ENCODE measurements at places on chromosomes 2 and 18. TPM values are rescaled to one million over a fixed set of nuclear protein-coding genes. Genes with fewer than 3 reads are reported as not detected.

- DNase-seq = no peak
These were observed 88.7 kb downstream of the TFCP2L1 start for GRCh38 chr2:121196132-121196848.

- DNase-seq = no peak
These were observed 29.9 kb upstream of the SCYGR2 start for GRCh38 chr2:227568852-227569169.

DNA sequence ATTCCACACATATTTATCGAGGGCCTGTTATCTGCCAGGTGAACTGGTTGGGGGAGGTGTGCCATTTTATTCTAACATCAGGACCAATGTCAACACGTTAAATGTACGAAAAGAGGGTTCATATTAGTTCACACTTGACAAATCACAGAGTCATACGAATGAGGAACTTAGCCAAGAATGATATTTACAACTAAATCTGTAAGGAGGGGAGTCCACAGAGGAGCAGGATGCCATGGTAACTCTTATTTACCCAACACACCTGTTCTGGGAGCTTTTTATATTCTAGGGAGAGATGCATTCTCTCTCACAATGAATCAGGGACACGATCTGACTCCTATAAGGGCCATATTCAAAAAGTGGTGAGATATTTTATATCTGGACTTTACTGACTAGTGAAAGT is 144.1 kb downstream of the CDC42EP3 start:
- DNase-seq = no peak

- DNase-seq = no peak
These were observed 58.8 kb downstream of the ST6GAL2 start for GRCh38 chr2:106827158-106827557.

GRCh38 chr2:195532628-195533271 is 124.3 kb upstream of the SLC39A10 start:
- no peak for DNase-seq

DNA sequence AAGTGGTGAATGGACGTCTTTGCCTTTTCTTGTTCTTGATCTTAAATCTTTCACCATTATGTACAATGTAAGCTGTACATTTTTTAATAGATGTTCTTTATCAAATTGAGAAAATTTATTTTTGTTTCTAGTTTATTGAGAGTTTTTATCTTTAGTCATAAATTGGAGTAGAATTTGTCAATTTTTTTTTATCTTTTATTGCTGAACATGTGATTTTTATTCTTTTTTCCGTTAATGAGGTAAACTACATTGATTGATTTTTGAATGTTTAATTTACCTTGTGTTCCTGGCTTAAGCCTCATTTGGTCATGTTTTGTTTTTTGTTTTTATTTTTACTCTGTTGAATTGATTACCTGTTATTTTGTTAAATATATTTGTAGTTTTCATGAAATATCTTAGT is 19.7 kb downstream of the KIAA1328 start:
- no peak for DNase-seq

DNA sequence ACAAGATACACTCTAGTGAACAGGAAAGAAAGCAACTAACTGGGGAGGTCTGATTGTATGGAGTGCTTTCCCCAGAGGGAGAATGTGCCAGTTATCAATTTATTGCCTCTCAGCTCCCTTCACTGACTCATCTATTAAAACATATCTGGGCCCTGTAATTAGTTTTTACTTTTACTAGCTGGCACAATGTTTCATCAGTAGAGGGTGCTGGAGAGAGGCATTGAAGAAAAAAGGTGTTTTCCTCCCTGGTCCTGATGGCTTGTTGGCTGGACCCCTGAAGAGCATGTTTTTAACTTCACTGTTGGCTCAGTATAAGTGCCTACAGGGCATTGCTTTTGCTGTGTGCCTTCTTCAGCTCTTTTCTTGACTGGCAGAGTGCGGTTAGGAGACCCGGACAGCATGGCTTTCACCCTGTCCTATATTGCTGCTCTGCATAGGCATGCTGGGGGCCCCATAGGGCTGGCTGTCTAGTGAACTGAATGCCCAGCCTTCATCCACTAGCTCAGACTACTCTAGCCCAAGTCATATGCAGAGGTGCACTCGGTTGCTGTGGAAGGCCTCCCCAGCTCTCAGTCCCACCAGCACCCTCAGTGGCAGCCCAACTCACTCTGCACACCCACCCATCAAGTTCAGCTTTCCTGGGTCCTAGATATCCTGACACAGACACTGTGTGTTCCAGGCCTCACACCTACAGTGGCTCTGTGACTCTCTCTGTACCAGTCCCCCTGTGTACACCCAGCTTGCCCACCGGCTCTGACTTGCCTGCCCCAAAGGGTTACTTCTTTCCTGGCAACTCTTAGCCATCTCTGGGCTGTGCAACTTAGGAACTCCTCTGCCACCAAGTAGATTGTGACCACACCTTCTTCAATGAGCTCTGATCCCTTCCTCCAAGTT is 62.3 kb upstream of the ACYP2 start:
- peak; percentile 36 for DNase-seq

- DNase-seq = no peak
These were observed 41.1 kb upstream of the MGAT5 start for GRCh38 chr2:134212746-134213145.

DNA sequence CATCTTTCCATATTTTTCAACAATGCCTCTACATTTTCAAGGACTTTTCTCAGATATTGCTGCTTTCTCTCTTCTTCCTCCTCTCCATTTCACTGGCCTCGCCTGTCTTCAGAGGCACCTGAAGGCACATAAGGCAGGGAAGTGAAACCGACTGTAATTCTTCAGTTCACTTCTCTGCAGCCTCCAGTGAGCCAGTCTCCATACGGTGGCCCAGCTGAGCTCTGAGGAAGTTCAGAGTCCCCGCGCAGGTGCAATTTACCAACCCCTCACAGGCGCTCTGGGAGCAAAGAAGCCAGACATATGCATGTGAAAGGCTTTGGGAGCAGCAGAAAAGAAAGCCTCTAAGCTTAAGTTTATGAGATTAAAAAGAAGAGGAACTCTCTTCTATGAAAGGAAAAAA is 12.4 kb downstream of the KLHL14 start:
- DNase-seq = no peak

The SPATS2L gene
- 9.4 TPM for total RNA-seq

The RDH14 gene
- 17.2 TPM for total RNA-seq

- DNase-seq = no peak
These were observed 17.7 kb upstream of the ATP6V1B1 start for GRCh38 chr2:70918016-70918415.

- peak; percentile 22 for DNase-seq
These were observed 113.9 kb downstream of the CCDC74A start for GRCh38 chr2:131641414-131642206.
